ENCODE measurements at places on chromosomes 2 and 18.

DNA sequence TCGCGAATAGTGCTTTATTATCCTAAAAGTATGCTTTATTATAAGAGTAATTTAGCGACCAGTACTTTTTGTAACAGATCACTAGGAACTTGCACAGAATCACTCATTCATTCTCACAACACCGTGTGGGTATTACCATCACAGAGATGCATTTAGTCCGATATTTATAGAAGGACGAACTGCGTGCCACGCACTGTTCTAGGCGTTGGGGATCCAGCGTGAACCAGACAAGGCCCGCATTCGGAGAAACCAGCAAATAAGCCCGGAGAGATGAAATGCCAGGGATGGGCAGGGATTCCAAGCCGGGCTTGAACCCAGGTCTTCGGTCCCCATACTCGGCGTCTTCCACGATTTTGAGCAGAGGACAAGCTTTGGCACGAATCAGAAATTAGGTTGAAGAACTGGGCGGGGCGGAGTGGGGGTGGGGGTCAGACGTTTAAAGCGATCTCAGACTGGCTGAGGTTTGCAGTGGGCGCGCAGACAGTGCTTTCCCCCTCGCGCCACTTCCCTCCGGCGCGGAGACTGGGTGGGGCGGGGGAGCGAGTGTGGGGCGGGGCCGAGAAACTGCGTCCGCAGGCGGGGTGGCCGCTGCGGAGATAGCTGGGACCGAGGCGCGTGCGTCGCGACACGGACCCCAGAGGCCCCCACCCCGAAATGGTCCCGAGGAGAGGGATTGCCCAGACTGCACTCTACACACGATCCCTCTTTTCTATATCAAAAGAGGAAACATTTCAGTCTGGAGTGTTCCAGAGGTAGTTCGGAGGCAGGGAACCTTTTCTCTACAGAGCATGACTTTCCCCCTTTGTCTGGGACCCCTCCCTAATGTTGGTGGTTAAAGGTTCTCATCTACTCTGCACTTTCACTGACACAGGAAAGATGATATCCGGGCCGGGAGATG, 1.1 kb upstream of the CXCR4 start:
- no peak for DNase-seq

- DNase-seq = no peak
These were observed 165.2 kb downstream of the DYSF start for GRCh38 chr2:71618327-71619113.

- peak; percentile 67 for DNase-seq
These were observed 154.8 kb downstream of the TGIF1 start for GRCh38 chr18:3604498-3605408.

- DNase-seq = peak; percentile 67
These were observed 24.7 kb downstream of the PCBP1 start for GRCh38 chr2:70111752-70112591.

DNA sequence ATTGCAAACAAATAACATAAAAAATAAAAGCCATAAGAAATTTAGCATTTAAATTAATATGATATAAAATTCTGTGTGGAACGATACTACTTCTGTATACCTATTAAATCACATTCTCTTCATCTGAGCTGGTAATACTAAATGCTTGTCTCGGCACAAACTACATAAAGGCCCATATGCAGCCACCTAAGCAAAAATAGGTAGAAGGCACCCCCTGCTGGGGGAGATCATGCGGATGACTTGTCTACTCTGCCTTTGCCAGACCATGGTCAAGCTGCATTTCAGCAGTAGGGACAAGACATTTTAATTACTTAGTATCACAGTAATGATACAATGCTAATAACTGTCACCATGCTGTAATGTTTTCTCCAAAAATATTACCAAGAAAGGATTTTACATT, 108.0 kb downstream of the CDH19 start:
- DNase-seq = no peak

- peak; percentile 62 for DNase-seq
These were observed 106.1 kb downstream of the TXNL1 start for GRCh38 chr18:56532176-56532840.

- no peak for DNase-seq
These were observed 76.4 kb downstream of the SKA1 start for GRCh38 chr18:50451100-50451842.

DNA sequence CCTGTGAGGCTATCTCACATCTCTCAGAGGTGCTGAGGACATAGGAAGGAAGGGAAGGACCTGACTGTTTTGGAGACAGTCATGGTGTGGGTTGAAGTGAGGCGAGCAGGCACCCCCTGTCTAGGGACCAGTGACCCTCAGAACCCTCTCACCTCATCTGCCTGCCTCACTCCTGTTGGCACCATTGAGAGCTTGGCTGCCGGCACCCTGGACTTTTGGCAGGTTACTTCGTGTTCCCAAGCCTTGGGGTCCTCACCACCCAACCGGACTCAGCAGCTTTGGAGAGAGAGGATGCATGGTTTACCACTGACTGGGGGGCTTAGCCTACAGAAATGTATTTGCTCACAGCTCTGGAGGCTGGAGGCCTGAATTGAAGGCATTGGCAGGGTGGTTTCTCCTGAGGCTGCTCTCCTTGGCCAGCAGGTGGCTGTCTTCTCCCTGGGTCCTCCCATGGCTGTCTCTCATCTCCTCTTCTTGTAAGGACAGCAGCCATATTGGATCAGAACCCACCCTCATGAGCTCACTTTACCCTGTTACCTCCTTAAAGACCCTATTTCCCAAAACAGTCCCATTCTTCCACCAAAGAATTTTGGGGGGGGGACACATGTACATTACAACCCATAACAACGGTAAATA, 142.0 kb downstream of the TSN start:
- DNase-seq = peak; percentile 49

DNA sequence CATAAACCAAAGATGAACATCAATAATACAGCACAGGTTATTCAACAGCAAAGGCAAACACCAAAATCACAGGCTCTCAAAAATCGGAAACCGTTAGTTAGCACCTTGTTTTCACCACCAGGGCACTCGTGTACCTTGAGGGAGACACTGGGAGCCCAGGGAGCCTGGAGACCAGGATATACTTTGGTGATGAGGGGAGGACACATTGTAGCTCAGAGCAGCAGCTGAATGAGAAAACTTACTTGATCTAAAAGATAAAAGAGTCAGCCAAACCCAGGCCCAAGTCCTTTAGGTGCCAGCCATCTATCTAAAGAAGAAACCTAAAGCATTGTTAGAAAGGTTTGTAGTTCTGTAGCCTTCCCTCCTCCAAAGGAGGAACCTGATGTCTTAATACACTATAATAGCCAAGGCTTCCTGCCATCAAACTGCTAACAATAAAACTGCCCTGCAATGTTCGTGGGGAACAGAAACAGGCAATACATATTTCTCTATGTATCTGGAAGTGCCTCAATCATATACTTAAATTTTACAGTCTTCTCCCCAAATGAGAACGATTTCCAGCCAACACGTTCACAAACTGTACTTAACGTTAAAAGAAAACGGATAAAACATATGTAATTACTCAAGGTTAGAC, 19.3 kb downstream of the BCL11A start:
- DNase-seq = no peak

DNA sequence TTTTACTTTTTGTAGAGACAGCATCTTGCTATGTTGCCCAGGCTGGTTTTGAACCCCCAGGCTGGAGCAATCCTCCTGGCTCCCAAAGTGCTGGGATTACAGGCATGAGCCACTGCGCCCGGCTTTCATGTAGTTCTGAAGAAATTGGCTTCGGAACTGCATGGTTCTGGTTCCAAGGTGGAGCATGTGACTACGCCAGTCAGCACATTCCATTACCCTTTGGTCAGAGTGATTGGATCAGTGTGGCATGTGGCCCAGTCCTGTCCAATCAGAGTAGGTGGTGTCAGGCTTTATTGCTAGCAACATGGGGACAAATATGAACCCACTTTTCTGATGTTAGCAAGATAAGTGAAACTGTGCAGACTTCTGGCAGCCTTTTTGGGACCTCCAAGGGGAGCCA, 16.3 kb upstream of the ATOH8 start:
- DNase-seq = peak; percentile 93

- no peak for DNase-seq
These were observed 193.7 kb downstream of the DNER start for GRCh38 chr2:229520691-229521096.

DNA sequence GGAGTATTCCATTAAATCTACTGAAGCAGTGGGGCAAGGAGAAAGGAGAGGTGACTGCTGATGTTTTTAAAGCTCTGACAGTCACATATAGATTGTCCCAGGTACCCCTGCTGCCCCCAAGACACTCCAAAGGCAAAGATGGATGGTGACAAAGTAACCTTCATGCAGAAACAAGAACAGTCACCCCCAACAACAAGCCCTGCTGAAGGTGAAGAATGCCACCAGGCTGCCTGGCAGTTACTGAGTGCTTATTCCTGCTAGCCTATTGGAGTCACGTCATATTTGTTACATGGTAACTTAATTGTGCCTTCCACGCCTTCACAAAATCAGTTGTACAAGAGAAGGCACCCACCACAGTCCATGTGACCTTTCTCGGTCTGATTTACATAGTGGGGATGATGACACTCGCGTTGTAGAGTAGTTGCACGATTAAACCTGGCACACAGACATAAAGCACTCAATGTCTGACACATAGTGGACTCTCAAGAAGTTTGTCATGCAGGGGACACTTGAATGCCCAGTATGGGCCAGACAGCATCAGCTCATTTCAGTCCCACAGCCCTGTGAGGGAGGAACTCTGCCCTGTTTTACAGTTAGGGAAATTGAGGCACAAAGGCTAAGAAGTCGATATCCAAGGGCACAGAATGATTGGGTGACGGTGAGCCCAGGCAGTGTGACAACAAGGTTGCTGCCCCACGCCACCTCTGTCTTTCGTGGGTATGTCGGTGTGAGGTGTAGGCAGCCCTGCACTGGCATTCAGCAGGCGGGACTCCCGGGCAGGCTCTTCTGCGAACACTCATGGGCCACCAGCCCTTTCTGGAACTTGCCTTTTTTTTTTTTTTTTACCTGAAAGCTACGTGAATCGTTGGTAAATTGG, 62.7 kb downstream of the ZCCHC2 start:
- DNase-seq = no peak

GRCh38 chr2:28772351-28772750, 20.7 kb downstream of the PPP1CB start:
- DNase-seq = no peak

DNA sequence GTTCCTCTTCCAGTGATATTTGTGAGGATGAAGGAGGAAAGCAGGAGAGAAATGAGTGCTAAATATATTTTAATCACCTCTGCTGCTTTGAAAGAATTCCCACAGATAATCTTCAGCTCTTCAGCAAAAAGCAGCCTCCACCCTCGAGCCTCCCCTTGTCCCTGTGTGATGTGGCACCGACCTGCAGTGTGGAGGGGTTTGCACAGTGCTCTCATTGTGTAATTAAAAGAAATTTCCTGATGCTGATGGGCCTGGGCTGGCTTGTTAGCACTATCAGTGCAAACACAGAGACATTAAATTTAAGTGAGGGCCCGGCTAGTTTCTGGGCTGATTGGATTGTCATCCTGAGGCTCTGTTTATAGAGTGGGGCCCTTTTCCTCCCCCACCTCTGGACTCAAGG, 53.4 kb downstream of the KIF5C start:
- no peak for DNase-seq

- DNase-seq = no peak
These were observed 79.0 kb downstream of the ASXL3 start for GRCh38 chr18:33656889-33657448.

DNA sequence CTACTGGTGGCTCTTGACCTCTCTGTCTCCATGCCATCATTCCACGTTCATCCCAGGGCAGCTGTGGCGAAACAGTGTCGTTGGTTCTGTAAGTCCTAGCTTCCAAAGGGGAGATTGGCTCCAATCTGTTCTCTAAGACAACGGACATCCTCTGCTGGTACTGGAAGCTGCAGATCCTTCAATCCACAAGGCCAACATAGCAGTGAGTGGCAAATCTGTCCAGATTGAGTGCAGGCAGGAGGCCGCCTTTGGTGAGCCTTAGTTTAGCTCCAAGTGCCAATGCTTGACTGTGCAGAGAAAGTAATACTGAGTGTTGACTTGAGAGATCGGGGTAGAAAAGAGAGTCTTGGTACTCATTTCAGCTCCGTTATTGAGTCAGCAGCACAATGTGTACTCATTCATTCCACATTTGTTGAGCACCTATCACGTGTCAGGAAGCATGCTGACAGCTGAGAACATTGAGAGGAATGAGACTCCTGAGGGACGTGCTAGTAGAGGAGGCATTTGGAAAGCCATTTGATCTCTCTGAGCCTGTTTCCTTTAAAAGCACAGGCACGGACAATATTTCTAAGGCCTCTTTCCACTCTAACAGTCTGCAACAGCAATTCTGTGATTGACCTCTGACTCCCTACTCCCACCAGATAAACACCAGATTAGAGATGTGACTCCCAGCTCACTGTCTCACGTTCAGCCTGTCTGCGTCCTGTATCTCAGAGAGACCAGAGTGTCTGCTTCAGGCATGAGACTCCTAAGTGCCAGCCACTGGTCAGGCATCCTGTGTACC, 306.0 kb downstream of the CLIP4 start:
- no peak for DNase-seq

- DNase-seq = peak; percentile 70
These were observed 54.9 kb upstream of the CAPN13 start for GRCh38 chr2:30862054-30862651.

- no peak for DNase-seq
These were observed 220.2 kb downstream of the HNMT start for GRCh38 chr2:138184428-138184827.

- DNase-seq = no peak
These were observed 219.8 kb upstream of the AGAP1 start for GRCh38 chr2:235274023-235274422.

DNA sequence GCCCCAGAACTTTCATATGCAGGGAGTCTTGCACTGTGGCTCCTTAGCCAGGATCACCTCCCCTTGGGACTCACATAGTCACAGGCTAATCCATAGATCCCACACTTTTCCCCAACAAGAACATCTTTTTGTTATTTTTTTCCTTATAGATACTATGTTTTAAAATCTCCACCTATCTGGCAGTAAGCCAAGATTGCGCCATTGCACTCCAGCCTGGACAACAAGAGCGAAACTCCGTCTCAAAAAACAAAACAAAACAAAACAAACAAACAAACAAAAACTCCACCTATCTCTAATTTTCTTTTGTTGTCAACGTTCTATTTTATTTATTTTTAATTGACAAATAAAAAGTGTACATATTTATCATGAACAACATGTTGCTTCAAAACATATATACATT, 141.7 kb downstream of the PDE11A start:
- DNase-seq = no peak

- DNase-seq = no peak
These were observed 7.1 kb upstream of the XIRP2 start for GRCh38 chr2:166881177-166881576.

DNA sequence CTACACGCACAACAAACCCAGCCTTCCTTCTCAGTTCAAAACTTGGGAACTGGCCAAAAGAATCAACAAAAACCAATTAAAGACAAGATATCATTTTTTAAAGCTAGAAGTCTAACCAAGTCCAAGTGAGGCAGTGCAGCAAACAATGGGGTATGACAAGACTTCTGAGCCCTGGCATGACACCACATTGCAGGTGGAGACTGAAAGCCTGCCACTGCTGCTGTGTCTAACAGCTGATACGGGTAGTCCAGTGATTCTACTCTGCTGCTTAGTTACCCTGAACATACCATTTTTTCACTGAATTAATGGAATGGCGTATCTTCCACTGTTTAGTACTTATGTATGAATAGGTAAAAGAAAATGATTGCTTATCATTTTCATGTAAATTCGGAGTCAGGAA, 47.4 kb upstream of the KIDINS220 start:
- no peak for DNase-seq
